ENCODE measurements at places on chromosomes 2 and 18.

- no peak for DNase-seq
Observed at GRCh38 chr2:31249009-31249690, 15.2 kb downstream of the EHD3 start.

- no peak for DNase-seq
Observed at GRCh38 chr2:46569766-46570165, 90.4 kb downstream of the TMEM247 start.

DNA sequence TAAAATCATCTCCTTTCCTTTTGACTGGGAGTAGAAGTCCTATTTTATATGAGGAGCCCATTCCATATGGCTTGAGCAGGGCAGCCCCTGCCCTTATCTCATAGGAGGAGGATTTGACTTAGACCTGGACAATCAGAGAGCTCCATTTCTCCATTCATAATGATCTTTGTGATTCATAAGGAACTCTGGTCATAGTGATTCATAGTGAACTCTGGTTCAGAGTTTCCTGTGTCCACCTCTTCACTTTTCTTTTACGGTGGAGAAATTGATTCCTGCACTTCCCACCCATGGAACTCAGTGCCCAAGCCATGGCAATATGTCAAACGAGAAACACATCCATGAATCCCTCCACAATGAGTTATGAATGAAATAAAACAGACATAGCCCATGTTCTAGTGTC, 12.8 kb upstream of the MYO3B start:
- DNase-seq: no peak

- DNase-seq: no peak
Observed at GRCh38 chr2:219434718-219435525, at the start of gene SPEG. TSS of gene SPEG (plus strand) at chr2:219434843. CDS start at chr2:219434978, 135 bp downstream.

DNA sequence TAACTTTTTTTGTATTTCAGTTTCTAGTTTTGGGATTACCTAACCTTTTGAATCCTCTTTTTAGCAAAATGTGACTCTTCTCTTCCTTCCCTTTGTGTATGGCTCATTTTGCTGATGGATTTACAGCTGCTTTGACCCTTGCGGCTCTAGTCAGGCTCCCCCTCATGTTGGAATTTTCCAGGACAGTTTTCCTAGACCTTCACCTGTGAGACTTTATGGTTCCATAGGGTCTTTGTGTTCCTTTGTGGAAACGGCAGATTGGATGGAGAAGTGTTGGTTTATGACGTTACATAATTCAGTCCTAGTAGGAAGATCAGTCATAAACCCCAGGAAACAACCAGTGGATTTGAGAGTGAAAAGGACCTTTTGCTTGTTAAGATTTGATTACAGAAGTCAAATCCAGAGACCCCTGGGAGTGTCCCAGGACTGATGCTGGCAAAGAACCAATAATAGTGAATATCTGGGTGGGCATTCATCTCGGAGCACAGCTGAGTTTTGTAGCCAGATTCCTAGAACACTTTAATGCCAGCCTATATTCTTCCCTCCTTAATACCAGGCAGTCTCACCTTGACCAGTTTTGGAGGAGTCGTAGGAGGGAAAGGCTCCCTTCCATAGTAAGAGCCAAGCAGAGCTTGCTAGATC, 42.7 kb downstream of the SOCS6 start:
- no peak for DNase-seq

DNA sequence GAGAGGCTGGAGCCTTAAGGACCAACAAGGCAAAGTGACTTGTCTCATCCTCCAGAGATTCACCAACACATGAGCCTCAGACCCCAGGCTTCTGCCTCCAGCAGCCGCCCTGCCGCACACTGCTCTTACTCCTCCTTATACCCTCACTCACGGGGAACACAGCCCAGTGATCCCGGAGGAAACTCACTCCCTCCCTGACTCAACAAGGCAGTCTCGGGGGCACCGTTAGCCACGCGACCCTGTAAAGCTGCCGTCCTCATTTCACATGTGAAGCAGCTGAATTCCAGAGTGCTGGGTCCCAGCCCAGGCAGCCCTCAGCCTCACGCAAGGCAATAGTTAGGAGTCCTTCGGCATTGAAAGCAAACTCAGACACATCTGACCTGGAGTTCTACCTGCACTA, 129.7 kb downstream of the TPO start:
- DNase-seq: no peak

DNA sequence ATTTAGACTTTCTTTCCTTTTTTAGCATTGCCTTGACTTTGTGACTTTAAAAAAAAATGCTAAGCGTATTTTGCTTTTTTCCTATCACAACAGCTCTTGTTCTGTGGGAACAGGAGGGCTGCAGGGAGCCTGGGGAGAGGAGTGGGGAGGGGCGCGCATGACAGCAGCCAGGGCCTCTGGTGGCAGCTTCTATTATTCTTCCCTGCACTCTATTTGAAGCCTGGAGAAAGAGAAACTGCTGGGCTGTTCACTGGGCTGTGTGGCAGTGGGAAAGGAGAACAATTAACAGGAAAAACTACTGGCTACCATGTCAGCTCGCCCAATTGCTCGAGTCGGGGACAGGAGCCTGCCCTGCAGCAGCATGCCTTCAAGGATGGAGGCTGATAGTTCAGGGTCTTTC, 119.0 kb upstream of the ZBTB14 start:
- DNase-seq: peak; percentile 17

DNA sequence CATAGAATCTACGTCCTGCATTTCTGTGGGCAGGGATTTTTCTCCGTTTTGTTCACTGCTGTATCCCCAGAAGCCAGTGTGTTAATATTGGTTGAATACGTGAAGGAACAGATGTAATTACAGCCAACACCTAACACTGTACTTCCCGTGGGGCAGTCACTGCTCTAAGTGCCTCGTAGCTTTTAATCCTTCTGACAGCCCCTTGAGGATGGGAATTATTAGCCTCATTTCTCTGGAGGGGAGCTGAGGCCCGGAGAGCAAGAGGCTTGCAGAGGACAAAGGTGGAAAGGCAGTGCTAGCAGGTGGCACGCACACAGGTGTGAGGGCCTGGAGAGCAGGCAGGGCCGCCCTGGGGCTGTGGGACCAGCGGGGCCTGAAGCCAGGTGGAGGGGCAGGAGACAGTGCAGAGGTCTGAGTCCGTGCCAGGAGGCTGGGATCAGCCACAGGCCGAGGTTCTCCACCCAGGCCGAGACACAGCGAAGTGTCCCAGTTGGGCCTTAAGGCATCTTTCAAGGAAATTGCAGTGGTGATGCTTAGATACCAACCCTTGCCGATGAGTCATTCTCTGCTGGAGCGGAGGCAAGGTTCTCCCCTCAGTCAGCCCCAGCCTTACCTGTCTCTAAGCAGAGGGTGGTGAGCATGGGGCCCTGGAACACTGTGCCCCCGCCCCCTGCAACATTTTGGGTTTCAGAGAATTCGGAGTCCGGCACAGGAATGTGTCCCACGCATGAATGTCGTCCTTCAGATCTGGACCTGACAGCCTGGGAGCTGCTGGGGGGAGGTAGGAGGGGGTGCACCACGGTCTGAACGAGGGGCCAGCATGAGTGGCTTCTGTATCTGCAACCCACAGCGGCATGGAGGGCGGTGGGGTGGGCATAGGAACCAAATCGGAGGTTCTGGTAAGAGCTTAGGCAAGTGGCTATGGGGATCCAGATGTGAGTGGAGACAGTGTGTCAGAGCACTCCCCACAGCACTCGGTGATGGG, 122.6 kb downstream of the GBX2 start:
- DNase-seq: no peak

GRCh38 chr2:119311831-119312230, 54.8 kb downstream of the C2orf76 start:
- DNase-seq: no peak

GRCh38 chr18:79964330-79965118, at the start of gene HSBP1L1:
TSS of gene HSBP1L1 (plus strand) at chr18:79964643. CDS start at chr18:79964736, 93 bp downstream.
- peak; percentile 84 for DNase-seq
